PC-9 (cell line): ENCODE measurements at places on chromosomes 12 and 14.

GRCh38 chr12:9052610-9053009, 63.1 kb downstream of the A2M start:
- no peaks in the 10 kb centered on the region for H3K36me3 ChIP-seq
- H3K4me1 ChIP-seq = no peaks in the 10 kb centered on the region
- DNase-seq = no peak
- H3K27me3 ChIP-seq = peaks cover 13% of the 10 kb centered on the region
- H3K27ac ChIP-seq = no peak overlapping the region
- no peak overlapping the region for H3K4me3 ChIP-seq

GRCh38 chr14:65211341-65211987, 109.1 kb upstream of the MAX start:
- peak; percentile 83 for DNase-seq
- H3K4me3 ChIP-seq = peak overlapping the region; percentile 17; the same call in 1 of the 2 replicates
- H3K27ac ChIP-seq = peak overlapping the region; percentile 93
- H3K4me1 ChIP-seq = peaks cover 34% of the 10 kb centered on the region

DNA sequence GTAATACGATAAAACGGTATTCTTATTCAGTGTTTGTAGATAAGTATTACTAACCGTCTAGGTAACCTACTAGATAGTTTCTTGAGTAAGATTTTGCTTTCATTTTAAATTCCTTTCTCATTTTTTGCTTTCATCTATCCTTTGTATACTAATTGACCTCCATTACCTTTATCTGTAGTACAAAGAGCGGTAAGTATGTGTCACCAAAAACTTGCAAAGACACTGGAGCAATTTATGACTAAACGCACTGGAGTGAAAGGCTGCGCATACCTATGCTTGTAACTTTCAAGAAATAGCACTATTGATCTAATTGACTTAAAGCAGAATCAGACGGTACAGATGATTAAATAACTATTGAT, 1.7 kb downstream of the ARHGAP5 start:
- no peaks in the 10 kb centered on the region for H3K27me3 ChIP-seq
- DNase-seq = peak; percentile 65
- no peaks in the 10 kb centered on the region for H3K36me3 ChIP-seq
- peak overlapping the region; percentile 82 for H3K27ac ChIP-seq
- H3K4me1 ChIP-seq = peaks cover 38% of the 10 kb centered on the region

GRCh38 chr14:23168246-23168645, 15.2 kb downstream of the SLC7A8 start:
- 0 out of 2 replicates have a peak, but pooled peaks cover 5% of the 10 kb centered on the region for H3K4me1 ChIP-seq
- no peak overlapping the region for H3K27ac ChIP-seq
- H3K4me3 ChIP-seq = no peak overlapping the region
- no peaks in the 10 kb centered on the region for H3K27me3 ChIP-seq

- no peak overlapping the region for H3K27ac ChIP-seq
- no peak overlapping the region for H3K4me3 ChIP-seq
- no peaks in the 10 kb centered on the region for H3K27me3 ChIP-seq
- no peaks in the 10 kb centered on the region for H3K4me1 ChIP-seq
- H3K36me3 ChIP-seq = no peaks in the 10 kb centered on the region
Observed at GRCh38 chr14:30638926-30639325, 16.8 kb downstream of the SCFD1 start.

DNA sequence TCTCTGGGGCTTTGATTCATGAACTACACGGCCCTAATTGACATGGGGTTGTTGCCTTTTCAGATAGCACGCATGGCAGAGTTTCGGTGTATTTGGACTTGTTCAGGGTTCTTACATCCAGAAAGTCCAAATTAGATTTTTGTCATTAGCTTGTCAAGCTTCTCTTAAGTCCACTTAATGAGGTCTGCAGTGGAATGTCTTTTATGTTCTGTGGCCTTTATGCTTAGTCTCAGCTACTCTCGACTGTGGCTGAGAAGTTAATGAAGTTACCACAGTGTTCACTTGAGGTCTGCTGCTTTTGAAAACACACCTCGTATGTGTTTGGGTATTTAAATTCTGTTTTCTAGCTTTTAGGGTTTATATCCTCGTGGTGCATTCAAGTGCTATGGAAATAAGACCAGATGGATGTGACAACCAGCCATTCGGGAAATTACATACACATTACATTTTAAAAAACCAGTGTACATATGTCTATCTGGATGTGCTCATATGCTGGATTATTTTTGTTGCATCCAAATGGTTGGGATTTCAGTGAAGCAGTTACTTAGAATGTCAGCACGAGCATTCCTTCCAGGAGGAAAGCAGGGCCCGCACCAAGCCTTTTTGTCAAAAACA, 80.2 kb downstream of the RMST start:
- no peak overlapping the region for H3K27ac ChIP-seq
- no peaks in the 10 kb centered on the region for H3K36me3 ChIP-seq
- H3K4me3 ChIP-seq = no peak overlapping the region
- no peaks in the 10 kb centered on the region for H3K27me3 ChIP-seq
- no peaks in the 10 kb centered on the region for H3K4me1 ChIP-seq

- no peak overlapping the region for H3K4me3 ChIP-seq
- H3K27me3 ChIP-seq = no peaks in the 10 kb centered on the region
- no peaks in the 10 kb centered on the region for H3K4me1 ChIP-seq
- no peak overlapping the region for H3K27ac ChIP-seq
- peaks cover 25% of the 10 kb centered on the region; the same call in 1 of the 2 replicates for H3K36me3 ChIP-seq
- DNase-seq = no peak
Observed at GRCh38 chr12:104638851-104639240, 182.1 kb downstream of the CHST11 start.

GRCh38 chr14:49451938-49452337, 134.2 kb downstream of the RPS29 start:
- no peak overlapping the region for H3K4me3 ChIP-seq
- DNase-seq = no peak
- H3K27ac ChIP-seq = no peak overlapping the region

DNA sequence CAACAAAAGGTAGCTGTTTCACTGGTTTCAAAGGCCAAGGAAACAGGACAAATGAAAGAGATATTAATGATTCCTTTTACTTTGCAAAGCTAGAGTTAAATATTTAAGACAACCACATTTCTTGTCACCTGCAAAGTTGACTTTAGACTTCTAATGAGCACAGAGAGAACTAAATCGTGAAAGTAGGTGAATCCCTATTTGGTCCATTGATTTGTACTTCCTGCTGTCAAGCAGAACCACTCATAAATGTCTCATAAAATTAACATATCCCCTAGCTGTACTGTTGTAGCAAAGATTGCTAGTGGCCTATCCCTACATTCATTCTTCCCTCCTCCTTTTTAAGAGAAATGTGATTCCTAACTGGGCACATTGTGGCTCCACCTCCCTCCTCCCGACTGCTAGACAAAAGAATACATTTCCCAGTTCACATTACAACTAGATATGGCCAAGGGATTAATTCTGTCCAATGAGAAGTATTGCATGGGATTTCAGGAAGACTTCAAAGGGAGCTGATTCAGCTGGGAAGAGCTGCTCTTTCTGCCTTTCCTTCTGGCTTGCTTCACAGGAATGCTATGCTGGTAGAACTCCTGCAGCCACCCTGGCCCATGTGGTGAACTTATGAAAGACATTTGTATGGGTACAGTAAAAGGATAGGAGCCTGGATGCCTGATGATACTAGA, 227.5 kb upstream of the ABCD2 start:
- no peak overlapping the region for H3K4me3 ChIP-seq
- no peak overlapping the region for H3K27ac ChIP-seq
- H3K36me3 ChIP-seq = no peaks in the 10 kb centered on the region
- H3K27me3 ChIP-seq = no peaks in the 10 kb centered on the region
- no peaks in the 10 kb centered on the region for H3K4me1 ChIP-seq
- DNase-seq = no peak

DNA sequence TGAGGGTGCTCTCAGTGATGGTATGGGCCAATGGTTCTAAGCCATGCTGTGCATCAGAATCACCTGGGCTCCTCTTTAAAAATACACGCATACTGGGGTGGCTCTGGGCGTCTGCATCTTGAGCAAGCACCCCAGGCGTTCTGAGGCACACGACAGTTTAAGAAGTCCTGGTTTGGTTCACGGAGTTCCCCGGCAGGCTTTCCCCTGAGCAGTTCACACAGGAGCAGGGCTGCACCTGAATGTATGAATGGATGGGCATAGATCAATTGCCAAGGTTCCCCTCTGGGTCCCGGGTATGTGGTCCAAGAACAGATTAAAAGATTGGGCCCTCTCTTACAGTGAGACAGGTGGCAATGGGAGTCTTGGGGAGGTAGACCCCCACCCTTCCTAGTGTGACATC, 395.3 kb downstream of the DPF3 start:
- DNase-seq = no peak
- no peak overlapping the region for H3K4me3 ChIP-seq
- no peaks in the 10 kb centered on the region for H3K4me1 ChIP-seq
- peaks cover 31% of the 10 kb centered on the region for H3K27me3 ChIP-seq

- H3K27me3 ChIP-seq = no peaks in the 10 kb centered on the region
- H3K36me3 ChIP-seq = no peaks in the 10 kb centered on the region
- no peaks in the 10 kb centered on the region for H3K4me1 ChIP-seq
Observed at GRCh38 chr12:52353766-52354165, 13.5 kb downstream of the KRT85 start.

DNA sequence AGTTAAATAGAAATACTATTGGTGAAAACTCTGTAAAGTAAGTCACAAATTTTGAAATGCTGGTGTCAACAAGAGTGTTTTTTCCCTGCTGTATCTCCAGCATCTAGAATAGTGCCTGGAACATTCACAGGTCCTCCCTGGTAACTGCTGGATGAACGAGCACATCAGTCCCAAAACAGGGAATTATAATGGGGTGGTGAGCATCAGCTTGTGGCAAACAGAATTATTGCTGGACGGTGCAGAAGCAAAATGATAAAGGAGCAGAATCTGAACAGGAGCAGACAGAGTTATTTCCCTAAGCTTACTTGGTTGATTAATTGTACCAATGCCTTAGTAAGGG, 129.9 kb downstream of the GRIP1 start:
- no peaks in the 10 kb centered on the region for H3K36me3 ChIP-seq
- no peaks in the 10 kb centered on the region for H3K27me3 ChIP-seq
- no peak for DNase-seq
- no peaks in the 10 kb centered on the region for H3K4me1 ChIP-seq

GRCh38 chr12:106051853-106052531, 86.8 kb downstream of the NUAK1 start:
- no peak overlapping the region for H3K27ac ChIP-seq
- DNase-seq = no peak

GRCh38 chr14:72182708-72183432, 250.6 kb downstream of the RGS6 start:
- no peak for DNase-seq
- H3K4me1 ChIP-seq = no peaks in the 10 kb centered on the region
- 0 out of 2 replicates have a peak, but pooled peaks cover 5% of the 10 kb centered on the region for H3K27me3 ChIP-seq
- no peak overlapping the region for H3K27ac ChIP-seq

DNA sequence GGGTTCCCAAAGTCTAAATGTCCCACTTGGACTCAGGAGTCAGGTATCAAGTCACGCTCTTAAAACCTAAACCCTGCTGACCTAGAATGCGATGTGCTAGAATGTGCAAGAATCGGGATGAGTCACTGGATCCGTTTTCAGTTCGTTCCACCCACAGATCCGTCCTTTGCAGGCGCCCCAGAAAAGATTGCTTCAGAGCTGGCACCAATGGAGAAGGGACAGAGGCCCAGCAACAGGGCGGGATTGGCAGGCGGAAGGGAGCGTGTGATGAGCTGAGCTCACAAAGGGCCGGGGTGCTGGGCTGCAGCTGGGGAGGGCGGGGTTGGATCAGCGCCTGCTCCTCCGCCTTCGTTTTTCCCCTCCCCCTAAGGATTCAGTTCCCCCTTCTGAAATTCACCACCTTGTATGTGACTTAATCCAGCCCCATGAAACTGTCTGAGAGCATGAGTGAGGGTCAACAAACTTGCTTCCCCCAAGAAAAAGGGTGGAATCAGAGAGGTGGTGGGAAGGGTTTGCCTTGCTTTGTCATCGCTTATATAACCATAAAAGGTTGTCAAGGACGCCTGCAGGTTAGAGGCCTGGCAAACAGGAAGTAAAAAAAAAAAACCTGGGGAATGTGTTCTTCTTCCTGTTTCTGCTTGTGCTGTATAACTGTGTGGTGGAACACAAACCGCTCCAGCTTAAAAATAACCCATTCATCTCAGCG, 2.8 kb upstream of the UBC start:
- H3K27ac ChIP-seq = peak overlapping the region; percentile 100
- H3K4me1 ChIP-seq = peaks cover 54% of the 10 kb centered on the region
- H3K27me3 ChIP-seq = no peaks in the 10 kb centered on the region
- peaks cover 6% of the 10 kb centered on the region; the same call in 1 of the 2 replicates for H3K36me3 ChIP-seq

DNA sequence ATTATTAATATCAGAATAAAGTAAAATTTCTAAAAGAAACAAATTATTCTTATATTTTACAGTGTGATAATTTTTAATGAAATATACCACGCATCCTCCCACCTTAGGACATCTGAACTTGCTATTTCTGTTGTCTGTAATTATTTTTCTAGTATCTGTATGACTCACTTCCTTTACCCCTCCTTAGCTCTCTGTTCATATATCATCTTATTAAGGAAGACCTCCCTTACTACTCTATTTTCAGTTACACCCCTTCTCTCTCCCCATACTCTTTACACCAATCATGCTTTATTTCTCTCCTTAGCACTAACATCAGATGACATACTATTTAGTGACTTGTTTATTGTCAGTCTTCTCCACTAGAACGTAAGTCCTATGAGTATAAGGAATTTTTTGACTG, 34.2 kb upstream of the C12orf50 start:
- no peaks in the 10 kb centered on the region for H3K4me1 ChIP-seq
- no peak for DNase-seq
- H3K4me3 ChIP-seq = no peak overlapping the region

- no peaks in the 10 kb centered on the region for H3K27me3 ChIP-seq
- no peak overlapping the region for H3K27ac ChIP-seq
- no peaks in the 10 kb centered on the region for H3K4me1 ChIP-seq
- H3K4me3 ChIP-seq = no peak overlapping the region
- no peak for DNase-seq
Observed at GRCh38 chr14:47040550-47040949, 389.0 kb upstream of the RPL10L start.

GRCh38 chr14:68874746-68875155, 81.9 kb upstream of the ZFP36L1 start:
- H3K36me3 ChIP-seq = peaks cover 72% of the 10 kb centered on the region
- H3K4me1 ChIP-seq = no peaks in the 10 kb centered on the region
- no peak for DNase-seq
- H3K27ac ChIP-seq = no peak overlapping the region
- no peaks in the 10 kb centered on the region for H3K27me3 ChIP-seq

- no peak overlapping the region for H3K27ac ChIP-seq
- H3K36me3 ChIP-seq = no peaks in the 10 kb centered on the region
- H3K4me3 ChIP-seq = no peak overlapping the region
- no peak for DNase-seq
- no peaks in the 10 kb centered on the region for H3K27me3 ChIP-seq
Observed at GRCh38 chr14:88998027-88998426, 173.6 kb downstream of the TTC8 start.
